Activated CD4-positive, alpha-beta T cell treated with anti-CD3 and anti-CD28 coated beads for 48 hours (primary cell): ENCODE measurements at places on chromosomes 1 and 21.

DNA sequence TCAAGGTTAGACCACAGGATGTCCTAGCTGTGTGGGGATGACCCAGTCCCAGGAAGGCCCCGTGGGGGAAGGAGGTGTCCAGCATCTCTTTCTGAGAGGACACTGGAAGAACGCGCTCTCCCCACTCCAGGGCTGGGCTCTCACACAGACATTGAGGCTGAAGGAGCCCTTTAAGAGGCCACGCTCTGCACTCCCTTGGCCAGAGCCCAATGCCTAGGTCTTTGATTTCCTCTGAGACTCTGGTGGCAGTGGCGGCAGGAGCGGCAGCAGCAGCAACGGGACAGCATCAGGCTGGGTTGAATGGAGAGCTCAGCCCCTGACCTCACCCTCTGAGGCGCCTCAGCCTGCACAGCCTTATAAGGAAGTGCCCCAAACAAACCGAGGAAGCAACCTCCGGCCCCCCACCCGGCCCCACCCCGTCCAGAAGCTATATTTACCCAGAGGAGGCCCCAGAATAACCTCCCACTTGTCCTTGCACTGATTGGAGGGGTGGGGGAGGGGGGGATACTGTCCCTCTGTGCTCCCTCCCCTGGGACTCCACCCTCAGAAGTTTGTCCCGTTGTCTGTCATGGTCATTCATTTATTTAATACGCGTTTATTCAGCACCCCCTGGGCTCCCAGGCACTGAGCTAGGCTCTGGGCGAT, 12.3 kb downstream of the NES start:
- no peak for DNase-seq

DNA sequence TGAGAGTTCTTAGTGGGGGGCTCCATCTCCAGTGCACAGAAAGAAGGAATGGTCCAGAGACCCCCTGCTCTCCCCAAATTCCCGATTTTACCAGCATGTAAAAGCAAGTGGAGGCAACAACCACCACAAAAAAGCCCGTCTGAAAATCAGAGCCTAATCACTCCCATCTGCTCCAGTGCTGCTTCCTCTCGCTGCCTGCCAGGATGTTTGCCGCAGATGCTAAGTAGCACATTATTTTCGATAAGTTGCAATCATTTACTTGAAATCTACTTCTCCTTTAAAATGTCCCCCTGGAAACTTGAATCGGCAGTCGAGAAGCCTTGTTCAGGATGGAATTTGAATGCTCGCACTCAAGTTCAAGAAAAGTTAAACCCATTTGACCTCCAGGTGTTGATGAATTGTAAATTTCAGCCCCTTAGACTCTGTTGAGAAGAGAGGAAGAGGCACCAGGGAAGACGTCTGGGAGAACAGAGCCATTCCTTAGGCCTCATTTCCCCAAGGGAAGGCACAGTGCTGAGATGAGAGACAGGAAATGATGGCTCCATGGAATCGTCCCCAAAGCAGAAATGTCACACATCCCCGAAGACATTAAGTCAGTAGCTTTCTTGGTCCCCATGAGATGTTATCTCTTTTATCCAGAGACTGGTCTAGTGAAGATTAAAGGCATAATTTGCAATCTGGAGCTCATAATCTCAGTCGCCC, 221.3 kb downstream of the PBX1 start:
- DNase-seq: no peak

- DNase-seq: no peak
Measured at GRCh38 chr1:81585371-81585770, 215.4 kb upstream of the ADGRL2 start.

DNA sequence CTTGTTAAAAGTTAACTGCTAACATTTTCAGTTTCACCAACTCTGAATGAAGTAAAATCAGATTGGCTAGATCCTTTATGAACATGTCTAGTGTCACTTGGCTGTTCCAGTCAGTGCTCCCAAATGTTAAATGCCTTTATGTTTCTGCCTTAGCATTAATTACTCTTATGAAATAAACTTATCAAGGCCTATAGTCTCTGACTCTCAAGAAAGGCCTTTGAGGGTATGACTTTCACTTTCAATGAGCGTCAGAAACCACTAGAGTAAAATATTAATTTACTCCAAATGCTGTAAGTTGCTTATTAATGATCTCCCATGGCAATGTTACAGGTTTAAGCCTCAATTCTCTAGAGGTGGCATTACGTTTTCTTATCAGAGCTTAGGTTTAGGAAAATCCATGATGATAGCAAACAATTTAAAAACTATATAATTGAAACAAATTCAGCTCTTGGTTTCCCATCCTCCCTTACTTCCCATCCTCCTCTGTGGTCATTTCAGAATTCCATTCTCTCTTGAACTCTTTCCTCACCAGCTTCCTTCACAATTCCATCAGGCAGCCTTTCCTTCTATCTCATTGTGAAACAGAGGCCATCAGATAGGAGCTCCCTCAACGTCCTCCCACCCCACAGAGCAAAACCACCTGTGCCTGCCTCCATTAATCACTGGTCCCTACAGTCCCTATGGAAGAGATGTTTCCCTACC, 108.6 kb upstream of the COP1 start:
- no peak for DNase-seq

DNA sequence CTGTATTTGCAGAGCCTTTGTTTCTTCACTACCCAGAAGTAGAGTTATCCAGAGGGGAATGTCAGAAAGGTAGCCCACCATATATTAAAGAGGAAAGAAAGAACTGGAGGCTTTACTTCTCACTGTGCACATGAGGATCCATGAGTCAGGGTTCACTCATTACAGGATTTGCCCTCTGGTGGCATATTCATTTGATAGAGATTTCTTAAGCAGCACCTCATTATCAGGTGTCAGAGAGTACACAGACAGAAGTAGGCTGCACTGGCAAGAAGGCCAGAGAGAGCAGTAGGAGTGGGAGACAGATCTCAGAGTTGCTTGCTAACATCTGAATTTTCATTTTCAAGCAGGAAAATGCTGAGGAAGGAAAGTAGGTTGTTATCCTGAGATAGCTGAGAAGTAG, 123.8 kb downstream of the PIK3R3 start:
- no peak for DNase-seq

- peak; percentile 0 for DNase-seq
Measured at GRCh38 chr21:42569732-42570301, 56.2 kb downstream of the SLC37A1 start.

DNA sequence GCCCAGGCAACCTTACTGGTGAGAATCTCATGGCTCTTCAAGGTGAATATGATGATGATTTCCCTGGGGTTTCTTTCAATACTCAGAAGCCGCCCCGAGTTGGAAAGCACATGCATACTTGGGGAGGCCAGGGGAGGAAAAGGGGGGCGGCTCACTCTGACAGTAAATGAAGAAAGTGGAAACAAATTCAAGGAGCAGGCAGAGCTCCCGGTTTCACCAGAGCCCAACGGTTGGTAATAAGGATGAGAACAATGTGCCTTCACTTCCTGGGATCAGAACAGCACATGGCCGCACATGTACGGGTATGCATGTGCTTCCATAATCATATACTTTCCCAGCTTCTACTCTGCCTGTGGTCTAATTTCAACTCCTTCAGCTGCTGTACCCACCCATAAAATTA, 3.8 kb upstream of the ARHGEF2 start:
- DNase-seq: no peak

- DNase-seq: no peak
Measured at GRCh38 chr1:66166753-66167152, 367.2 kb upstream of the SGIP1 start.

DNA sequence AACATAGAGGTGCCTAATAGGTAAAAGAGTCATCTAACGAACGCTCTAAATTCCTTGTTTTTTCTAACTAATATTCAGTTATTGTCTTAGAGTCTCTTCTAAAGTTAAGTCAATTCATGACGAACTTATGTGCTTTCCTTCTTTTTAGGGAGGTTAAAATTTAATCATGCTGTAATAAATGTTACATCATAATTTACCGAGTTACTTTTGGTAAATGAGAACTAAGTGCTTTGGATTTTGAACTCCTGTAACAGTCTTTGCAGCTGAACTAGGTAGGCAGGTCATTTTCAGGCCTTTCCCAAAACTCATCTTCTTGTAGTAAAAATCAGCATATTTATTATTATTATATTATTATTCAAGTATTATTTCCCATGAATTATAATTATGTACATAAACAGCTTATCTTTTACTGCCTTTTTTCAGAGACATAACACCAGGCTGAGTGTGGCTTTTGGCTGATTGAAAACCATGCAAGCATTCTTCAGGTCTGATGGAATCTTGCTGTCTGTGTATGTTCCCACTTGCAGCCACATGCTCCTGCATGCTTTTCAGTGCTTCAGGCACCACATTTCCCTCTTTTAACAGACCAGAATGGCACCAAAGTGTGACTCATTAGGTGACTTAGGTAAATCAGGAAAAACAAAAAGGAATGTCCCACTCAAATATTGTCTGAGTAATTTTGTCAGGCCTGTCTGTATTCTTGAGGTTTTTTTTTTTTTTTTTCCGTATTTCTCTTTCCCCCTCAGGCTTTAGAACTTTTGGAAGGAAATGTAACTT, 81.0 kb upstream of the CD55 start:
- no peak for DNase-seq

- DNase-seq: no peak
Measured at GRCh38 chr1:84086189-84086588, 57.9 kb upstream of the PRKACB start.

DNA sequence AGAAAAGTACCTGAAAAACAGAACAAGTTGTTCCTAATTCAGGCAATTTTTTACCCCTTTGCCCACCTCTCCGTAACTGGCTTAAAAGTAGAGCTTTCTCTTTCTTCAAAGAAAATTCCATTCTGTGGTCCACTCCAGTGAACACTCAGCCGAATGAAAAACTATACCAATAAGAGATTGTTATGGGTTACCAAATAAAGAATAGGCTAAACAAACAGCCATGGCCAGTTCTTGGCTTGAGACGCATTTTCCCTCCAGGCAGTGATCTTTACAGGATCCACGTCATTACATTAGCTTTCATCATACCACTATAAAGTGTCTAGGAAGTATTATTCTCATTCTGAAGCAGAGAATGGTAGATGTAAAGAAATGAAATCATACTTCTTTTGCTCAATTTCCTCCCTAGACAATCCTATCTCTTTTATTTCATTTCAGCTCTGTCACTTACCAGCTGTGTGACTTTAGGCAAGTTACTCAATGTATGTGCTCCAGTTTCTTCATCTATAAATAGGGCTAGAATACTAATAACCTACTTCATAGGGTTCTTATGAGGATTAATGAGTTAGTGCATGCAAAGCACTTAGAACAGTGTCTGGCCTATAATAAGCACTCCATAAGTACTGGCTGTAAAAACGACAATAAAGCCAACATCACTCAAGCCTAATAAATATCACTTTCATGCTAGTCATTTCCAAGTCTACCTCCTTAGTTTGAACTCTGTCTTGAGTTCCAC, 26.5 kb upstream of the TRIM45 start:
- no peak for DNase-seq

- DNase-seq: no peak
Measured at GRCh38 chr1:28159243-28159642, 17.2 kb downstream of the PTAFR start.
